ENCODE measurements at places on chromosomes 2 and 18. TPM values are rescaled to one million over a fixed set of nuclear protein-coding genes. Genes with fewer than 3 reads are reported as not detected.

Gene ASPRV1
- 0.23 TPM for total RNA-seq

Gene SULT6B1
- total RNA-seq, result not detected

Gene CRYGC
- total RNA-seq, result not detected

Gene DSC2
- 17.6 TPM for total RNA-seq

Gene VWC2L
- total RNA-seq, result not detected

Gene SPATA3
- total RNA-seq, result not detected

Gene CHRNA1
- total RNA-seq, result not detected

Gene NAT8
- total RNA-seq, result not detected

Gene ADD2
- total RNA-seq, result 0.23 TPM

Gene SNED1
- total RNA-seq, result 18.0 TPM

Gene FBXO48
- total RNA-seq, result 1.7 TPM

Gene IL36G
- not detected for total RNA-seq

Gene LIMS4
- total RNA-seq, result 1.5 TPM

Gene SLC14A1
- total RNA-seq, result not detected

Gene BMPR2
- total RNA-seq, result 30.5 TPM

Gene DNAH6
- total RNA-seq, result 0.76 TPM

Gene TCF23
- not detected for total RNA-seq

Gene ARL4C
- 6.4 TPM for total RNA-seq

Gene TRPM8
- total RNA-seq, result not detected

Gene CNGA3
- not detected for total RNA-seq

Gene TSPYL6
- not detected for total RNA-seq

Gene TNP1
- total RNA-seq, result not detected

Gene REG3A
- total RNA-seq, result not detected

Gene AAMP
- total RNA-seq, result 98.7 TPM

Gene C18orf32
- total RNA-seq, result 28.9 TPM

Gene GPR148
- not detected for total RNA-seq

Measured in MCF 10A (cell line).